ENCODE measurements at places on chromosomes 11 and 22. TPM values are rescaled to one million over a fixed set of nuclear protein-coding genes. Genes with fewer than 3 reads are reported as not detected.

The CDC45 gene
- total RNA-seq, result 81.8 TPM

DNA sequence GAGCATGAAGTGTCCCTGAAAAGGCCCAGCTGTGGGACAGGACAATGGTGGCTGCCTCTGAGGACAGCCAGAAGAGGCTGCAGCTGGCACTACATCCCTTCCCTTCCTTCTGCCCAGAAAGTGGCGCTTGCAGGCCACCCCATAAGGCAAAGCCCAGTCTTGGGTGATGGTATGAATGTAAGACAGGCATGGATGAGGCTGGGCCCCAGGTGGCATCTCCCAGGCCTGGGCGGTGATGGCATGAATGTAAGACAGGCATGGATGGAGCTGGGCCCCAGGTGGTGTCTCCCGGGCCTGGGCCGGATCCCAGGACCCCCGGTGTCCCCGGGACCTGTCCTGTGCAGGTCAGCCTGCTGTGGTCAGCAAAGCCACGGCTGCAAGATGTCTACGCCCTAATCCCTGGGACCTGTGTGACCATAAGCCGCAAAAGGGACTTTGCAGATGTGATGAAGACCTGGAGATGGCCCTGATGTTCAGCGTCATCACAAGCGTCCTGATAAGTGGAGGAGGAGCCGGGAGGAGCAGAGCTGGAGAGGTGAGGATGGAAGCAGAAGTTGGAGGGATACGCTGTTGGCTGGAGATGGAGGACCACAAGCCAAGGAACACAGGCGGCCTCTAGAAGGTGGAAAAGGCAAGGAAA is 181.1 kb downstream of the CTTN start:
- no peak for DNase-seq

DNA sequence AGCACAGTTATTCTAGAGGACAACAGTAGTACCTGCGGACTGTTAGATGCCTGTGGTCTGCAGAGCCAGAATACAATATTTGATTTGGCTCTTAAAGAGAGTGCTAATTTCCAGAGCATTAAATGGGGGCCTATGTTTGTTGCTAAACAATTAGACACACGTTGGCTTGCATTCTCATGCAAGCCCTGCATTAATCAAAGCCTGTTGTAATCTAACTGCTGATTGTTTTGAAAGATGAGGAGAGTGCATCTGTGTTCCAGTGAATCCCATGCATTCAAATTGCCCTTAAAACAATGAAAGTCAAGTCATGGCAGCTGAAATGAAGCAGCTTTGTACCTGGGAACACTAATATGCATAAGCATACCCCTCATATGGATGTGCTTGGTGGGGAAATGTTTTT is 419.4 kb downstream of the DYNC2H1 start:
- DNase-seq, result no peak

The OR51I1 gene
- not detected for total RNA-seq
